ENCODE measurements at places on chromosomes 3 and 15.

GRCh38 chr15:98154863-98155262 lies 194.4 kb downstream of the ARRDC4 start:
- DNase-seq = no peak

- DNase-seq = no peak
Observed at GRCh38 chr3:73353649-73354217, 271.0 kb downstream of the PDZRN3 start.

GRCh38 chr3:49411535-49411967 lies 225 bp downstream of the RHOA start:
- no peak for DNase-seq

DNA sequence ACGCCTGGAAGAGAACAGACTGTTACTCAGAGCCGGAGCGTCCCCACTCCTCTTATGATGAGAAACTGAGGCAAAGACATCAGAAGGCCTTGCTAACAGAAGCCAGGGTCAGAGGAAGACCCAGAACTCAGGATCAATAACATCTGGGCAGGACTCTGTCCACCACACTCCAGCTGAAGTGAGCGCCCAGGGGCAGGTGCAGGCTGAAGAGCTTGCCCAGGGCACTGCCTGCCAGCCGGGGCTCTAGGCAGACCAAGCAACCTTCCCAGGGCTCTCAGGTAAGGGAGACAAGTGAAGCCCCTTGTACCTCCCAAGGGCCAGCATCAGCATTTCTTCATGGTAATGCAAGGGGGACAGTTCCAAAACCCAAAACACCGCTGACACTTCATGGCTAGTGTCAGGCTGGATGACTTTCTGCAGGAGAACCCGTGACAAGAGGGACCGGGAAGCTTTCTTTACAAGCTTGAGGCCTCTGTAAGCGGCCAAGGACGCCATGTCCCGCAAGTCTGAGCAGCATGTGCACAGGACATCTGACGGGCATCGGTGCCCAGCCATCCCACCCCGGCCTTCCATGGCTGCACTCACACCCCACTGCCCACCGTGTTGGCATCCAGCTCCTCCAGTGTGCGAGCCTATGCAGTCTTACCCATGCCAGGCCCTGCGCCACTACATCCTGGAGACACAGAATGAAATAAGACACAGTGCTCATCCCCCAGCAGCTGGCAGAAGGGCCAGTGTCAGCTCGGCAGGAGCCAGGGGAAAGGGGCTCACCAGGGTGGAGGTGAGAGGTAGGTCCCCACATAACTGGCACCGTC lies 14.1 kb downstream of the XXYLT1 start:
- peak; percentile 2 for DNase-seq

GRCh38 chr3:133895208-133896001 lies at the start of gene RAB6B:
RAB6B (minus strand) TSS chr3:133895882; CDS start chr3:133895466, 416 bp downstream.
- no peak for DNase-seq

GRCh38 chr15:40430271-40430805 lies 10.4 kb upstream of the BAHD1 start:
- DNase-seq = no peak

Data from stimulated activated effector memory CD8-positive, alpha-beta T cell treated with anti-CD3 and anti-CD28 coated beads, Interleukin-12 subunit alpha, Interleukin-12 subunit beta, amount 100 ng/mL, for 72 hours (primary cell).